NCI-H748 treated with DMSO at 0.1 percent for 48 hours (cell line): ENCODE measurements at places on chromosomes 11 and 22.

DNA sequence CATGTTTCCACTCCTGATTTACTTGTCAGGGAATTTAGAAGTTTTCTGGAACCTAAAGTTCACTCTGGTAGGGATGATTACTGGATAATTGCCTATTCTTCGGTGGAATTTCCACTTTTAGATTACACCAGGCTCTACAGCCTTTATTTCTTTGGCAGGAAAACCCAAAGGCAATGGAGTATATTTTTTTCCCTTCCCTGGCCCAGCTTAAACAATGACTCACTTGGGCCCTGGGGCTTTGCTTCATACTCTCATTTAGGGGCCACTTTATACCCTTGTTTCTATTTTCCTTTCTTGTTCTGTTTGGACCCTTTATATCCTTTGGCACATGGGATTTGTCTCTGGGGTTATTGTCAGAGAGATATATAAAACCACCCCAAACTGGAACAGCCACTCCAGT lies 114.7 kb downstream of the CSTPP1 start:
- no peak for DNase-seq

GRCh38 chr22:49935561-49935960 lies 17.1 kb downstream of the CRELD2 start:
- no peak for DNase-seq

GRCh38 chr11:67345920-67346819 lies 7.2 kb downstream of the POLD4 start:
- DNase-seq, result peak; percentile 7

GRCh38 chr11:93974759-93975158 lies 46.4 kb upstream of the HEPHL1 start:
- no peak for DNase-seq

GRCh38 chr11:128585498-128586238 lies 1.7 kb downstream of the ETS1 start:
- DNase-seq, result no peak

GRCh38 chr22:29642694-29643093 lies 39.3 kb downstream of the NF2 start:
- DNase-seq, result no peak

DNA sequence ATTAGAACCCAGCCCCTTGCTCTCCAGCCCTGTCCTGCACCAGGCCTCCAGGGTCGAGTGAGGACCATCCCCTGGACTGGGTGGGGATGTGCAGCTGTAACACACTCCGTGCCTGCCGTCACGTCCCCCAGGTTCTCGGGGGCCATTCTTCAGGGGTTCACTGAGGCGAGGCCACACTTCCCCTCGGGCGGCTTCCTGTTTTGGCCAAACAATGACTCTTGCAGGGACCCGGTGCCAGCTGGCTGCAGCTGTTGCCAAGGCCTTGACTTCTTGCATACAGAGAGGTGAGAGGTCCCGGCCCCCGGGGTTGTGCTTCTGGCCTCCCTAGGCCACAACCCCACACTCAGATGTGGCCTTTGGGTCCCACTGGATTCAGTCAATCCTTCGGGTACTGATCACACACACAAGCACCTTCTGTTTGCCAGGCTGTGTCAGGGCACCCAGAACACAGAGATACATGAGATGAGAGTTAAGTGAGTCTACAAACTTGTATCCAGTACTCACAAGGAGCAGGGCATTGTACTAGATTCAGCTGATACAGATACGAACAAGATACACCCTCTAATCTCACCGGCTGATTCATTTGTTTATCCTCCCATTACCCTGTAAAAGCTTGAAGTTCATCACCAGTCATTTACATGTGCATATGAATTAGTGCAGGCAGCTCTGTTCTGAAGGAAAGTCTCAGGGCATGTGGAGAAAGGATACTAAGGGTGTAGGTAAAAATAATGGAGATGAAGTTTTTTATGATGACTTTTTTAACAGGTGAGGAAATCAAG lies 32.9 kb downstream of the LRRC32 start:
- no peak for DNase-seq

- DNase-seq, result no peak
These were observed 11.6 kb upstream of the APOBEC3B start for GRCh38 chr22:38970551-38970950.

- no peak for DNase-seq
These were observed 23.1 kb downstream of the IGLL1 start for GRCh38 chr22:23557036-23557435.

DNA sequence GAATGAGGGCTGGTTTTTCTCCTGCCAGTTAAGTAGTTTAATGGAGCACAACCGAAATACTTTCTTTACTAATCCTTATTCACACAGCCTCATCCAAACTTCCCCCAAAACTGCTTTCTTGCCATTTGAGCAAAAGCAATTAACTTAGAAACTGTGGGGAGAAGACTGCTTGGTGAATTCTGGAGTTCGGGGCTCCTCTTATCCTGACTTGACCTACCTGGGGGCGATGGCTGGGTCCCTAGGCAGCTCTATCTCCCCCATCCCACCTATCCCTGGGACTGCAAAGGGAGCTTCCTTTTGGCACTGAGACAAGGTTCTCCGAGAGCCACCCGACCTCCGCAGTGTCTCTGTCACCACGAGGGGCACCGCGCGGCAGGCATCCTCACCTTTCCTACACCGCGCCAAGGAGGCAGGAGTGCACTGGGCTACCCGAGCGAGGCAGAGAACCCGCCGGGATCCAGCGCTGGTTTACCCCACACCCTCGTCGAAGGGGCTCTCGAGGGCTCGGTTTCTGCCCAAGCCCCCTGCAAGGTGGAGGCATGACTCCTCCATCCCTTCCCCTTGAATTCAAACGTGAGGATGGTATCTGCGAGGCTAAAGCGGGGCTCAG lies 759 bp downstream of the DESI1 start:
- DNase-seq, result no peak

GRCh38 chr11:22479208-22479607 lies 141.0 kb downstream of the SLC17A6 start:
- DNase-seq, result no peak

DNA sequence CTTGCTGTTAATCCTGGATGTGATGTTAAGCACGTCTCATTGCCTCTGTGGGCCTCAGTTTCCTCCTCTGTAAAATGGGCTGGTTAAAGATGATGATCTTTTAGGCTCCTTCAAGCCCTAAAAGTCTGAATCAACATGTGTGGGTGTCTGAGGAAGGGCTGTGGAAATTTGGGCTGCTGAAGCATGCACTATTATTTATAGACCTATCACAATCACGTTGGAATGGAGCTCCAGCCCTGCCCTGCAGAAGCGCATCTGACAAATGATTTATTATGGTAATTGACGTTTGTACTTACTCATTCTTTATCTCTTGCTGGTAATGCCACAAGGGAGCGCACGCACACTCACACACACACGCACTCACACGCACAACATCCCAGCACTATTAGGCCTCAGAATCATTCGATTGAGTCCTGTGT lies 20.4 kb downstream of the P2RX3 start:
- no peak for DNase-seq

DNA sequence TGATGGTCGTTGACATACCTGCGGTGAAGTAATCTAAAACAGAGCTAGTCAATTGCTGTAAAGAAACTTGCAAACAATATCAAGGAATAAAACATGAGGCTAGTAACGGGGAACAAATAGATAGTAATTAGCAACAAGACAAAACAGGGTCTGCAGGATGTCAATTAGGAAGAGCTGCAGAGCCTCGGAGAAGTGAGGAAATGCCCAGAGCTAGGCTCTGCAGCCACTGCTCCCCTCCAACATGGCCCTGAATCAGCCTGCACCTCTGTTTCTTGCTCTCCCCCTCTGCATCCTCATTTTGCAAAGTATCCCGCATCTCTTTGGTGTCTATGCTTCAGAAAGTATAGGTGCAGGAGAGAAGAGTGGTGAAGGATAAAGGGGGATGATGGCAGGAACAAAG lies 507.4 kb upstream of the FAT3 start:
- DNase-seq, result no peak
